Activated CD4-positive, alpha-beta memory T cell treated with anti-CD3 and anti-CD28 coated beads for 36 hours (primary cell): ENCODE measurements at places on chromosomes 11 and 22. TPM values are rescaled to one million over a fixed set of nuclear protein-coding genes. Genes with fewer than 3 reads are reported as not detected.

The JAML gene
- 155 TPM for total RNA-seq

The ENTHD1 gene
- 0.41 TPM for total RNA-seq

The KCNA4 gene
- not detected for total RNA-seq

The ART5 gene
- not detected for total RNA-seq

GRCh38 chr11:116326146-116326545, 446.6 kb downstream of the BUD13 start:
- H3K4me3 ChIP-seq = no peak overlapping the region
- DNase-seq = no peak
- H3K4me1 ChIP-seq = no peaks in the 10 kb centered on the region
- H3K36me3 ChIP-seq = no peaks in the 10 kb centered on the region
- peaks cover 6% of the 10 kb centered on the region for H3K27me3 ChIP-seq

DNA sequence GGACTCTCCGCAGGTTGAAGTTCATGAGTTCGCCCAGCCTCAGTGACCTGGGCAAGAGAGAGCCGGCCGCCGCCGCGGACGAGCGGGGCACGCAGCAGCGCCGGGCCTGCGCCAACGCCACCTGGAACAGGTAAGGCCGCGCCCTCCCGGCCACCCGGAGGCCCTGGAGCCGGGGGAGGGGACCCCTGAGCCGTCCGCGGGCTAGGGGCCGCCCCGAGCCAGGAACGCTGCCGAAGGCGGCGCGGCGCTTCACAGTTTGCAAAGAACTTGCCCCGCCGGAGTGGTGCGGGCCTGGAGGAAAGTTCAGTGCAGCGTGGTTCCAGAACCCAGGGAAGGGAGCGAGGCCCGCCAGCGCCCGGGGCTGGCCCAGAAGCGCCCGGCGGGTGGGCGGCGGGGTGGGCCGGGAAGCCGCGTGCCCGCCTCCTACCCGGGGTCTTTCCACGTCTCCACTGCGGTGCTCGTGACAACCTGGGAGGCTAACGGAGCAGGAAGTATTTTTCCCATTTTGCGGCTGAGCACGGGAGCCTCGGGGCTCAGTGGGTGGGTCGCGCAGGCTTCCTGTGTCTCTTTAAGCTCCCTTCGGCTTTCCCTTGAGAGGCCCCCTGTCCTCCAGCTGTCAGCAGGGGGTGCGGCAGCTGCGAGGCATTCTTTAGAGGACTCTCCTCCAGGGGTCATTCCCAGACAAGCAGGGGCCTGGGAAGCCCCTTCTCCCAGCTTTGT, 635 bp downstream of the PRR5 start:
- DNase-seq = no peak
- no peaks in the 10 kb centered on the region for H3K36me3 ChIP-seq
- peaks cover 10% of the 10 kb centered on the region for H3K4me1 ChIP-seq
- peak overlapping the region; percentile 68 for H3K4me3 ChIP-seq
- H3K27me3 ChIP-seq = no peaks in the 10 kb centered on the region

DNA sequence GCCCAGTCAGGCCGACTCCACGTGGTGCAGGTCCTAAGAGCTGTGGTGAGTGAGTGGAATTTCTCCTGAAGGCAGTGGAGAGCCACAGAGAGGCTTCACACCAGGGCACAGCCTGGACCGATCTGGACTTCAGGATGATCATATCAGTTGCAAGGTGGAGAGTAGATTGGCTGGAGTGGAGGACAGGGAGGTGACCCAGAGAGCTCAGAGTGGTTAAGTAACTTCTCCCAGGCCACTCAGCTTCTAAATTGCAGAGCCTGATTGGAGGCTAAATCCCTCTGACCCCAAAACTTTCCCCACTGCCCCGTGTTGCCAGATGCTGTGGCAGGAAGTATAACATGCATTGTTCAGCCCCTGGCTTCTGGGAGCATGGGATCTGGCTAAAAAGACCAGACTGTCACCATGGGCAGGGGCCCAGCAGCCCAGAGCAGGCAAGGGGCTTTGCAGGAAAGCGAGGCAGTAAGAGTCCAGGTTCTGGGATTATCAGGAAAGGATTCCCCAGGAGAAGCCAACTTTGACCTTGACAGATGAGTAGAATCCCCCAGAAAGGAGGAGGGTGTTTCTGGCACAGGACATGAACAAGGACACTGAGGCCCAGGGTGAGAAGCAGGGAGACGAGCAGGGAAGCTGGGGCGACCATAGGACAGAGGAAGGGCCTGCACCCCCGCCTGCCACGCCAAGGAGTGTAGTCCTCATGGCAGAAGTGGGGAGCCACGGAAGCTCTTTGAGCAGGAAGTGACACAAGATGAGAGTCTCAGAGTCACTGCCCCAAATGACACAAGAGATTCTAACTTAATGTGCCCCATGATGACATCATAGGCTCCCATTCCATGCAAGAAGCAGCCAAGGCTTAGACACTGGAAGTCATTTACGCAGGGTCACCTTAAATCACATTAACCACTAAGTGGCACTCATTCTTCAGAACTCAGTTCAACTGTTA, 4.8 kb downstream of the SLC35C1 start:
- peaks cover 11% of the 10 kb centered on the region for H3K36me3 ChIP-seq
- H3K4me3 ChIP-seq = no peak overlapping the region
- no peaks in the 10 kb centered on the region for H3K27me3 ChIP-seq
- H3K4me1 ChIP-seq = peaks cover 46% of the 10 kb centered on the region

- no peaks in the 10 kb centered on the region for H3K27me3 ChIP-seq
- peak overlapping the region; percentile 94 for H3K4me3 ChIP-seq
- peaks cover 21% of the 10 kb centered on the region for H3K4me1 ChIP-seq
- no peak for DNase-seq
Observed at GRCh38 chr22:20999350-21000206, 2.3 kb downstream of the THAP7 start.

- peak; percentile 42 for DNase-seq
- peak overlapping the region; percentile 76 for H3K27ac ChIP-seq
- no peak overlapping the region for H3K4me3 ChIP-seq
- H3K27me3 ChIP-seq = no peaks in the 10 kb centered on the region
- H3K36me3 ChIP-seq = peaks cover 4% of the 10 kb centered on the region
Observed at GRCh38 chr11:96168623-96169022, 174.4 kb downstream of the MAML2 start.

DNA sequence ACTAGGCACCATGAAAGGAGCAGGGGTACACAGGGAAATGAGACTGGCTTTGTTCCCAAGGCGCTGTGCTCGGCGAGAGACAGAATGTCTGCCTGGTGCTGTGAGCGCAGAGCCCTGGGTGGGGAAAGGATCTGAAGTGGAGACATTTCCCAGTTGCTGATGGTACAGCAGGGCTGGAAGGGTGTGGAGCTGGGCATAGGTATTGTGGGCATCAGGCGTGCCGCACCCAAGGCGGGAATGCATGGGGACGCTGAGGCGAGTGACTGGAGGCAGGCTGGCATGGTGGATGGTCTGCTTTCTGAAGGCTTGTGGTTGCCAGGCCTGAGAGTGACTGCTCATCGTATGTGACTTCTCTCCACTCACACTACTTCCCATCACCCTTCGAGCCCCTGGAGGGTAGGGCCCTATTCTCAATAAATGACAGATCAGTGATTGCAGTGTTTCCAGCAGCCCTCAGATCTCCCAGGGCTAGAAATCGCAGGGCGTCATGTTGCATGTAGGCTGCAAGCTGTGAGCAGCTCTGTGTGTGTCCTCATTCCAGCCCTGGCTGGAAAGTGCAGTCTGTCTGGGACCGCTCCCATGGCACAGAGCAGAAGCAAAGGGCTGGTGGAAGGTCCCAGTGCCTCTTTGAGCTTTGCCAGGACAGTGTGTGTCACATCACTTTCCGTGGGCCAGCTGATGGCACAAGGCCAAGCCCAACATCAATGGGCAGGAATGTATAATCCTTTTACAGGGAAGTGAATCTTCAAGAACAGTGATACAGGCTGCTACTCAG, 67.7 kb downstream of the TBC1D22A start:
- no peak for DNase-seq
- peaks cover 45% of the 10 kb centered on the region for H3K36me3 ChIP-seq
- H3K4me1 ChIP-seq = peaks cover 14% of the 10 kb centered on the region
- no peak overlapping the region for H3K4me3 ChIP-seq
- H3K27ac ChIP-seq = no peak overlapping the region

DNA sequence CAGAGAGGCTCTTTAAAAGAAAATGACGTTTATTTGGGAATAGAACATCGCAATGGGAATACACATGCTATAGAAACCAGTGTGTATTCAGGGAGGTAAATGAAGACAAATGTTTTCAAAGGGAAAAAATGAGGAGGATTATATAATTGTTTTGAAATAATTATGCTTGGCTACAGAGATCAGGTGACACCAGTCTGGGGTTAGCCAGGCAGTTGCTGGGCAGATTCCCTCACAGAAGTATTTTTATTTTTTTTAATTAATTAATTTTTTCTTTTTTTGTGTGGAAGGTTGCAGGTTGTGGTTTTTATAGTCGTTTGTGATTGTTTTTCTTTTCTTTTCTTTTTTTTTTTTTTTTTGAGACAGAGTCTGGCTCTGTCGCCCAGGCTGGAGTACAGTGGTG, 5.6 kb upstream of the STARD10 start:
- DNase-seq = no peak
- peaks cover 7% of the 10 kb centered on the region for H3K4me1 ChIP-seq
- no peaks in the 10 kb centered on the region for H3K27me3 ChIP-seq
- no peaks in the 10 kb centered on the region for H3K36me3 ChIP-seq
